SJSA1 (cell line): ENCODE measurements at places on chromosomes 4 and X.
A peak's percentile ranks its signal among the peaks of the same experiment; 100 is the strongest.

GRCh38 chr4:142423861-142424260 is 422.2 kb downstream of the INPP4B start:
- DNase-seq: no peak

- DNase-seq: no peak
Observed at GRCh38 chr4:179871726-179872125, 2371.5 kb upstream of the TENM3 start.

- no peak for DNase-seq
Observed at GRCh38 chrX:134886002-134886596, 104.7 kb upstream of the SMIM10 start.

DNA sequence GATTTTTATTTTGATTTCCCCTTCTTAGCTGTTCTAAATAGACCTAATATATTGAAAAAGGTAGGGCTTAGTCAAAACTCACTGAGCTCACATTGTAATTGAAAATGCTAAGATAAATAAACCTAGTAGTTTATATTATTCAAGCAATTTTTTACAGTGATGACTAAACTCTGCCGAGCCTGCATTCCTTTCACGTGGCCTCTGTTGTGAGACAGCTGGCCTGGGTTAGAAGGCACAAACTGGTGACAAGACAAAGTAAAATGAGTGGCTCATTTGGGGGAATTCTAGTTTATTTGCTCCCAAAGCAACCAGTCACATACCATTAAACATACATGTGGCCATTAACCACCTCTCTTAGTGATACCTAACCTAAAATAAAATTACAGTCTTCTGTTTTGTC is 169.4 kb upstream of the TEX13C start:
- peak; percentile 30 for DNase-seq

- DNase-seq: no peak
Observed at GRCh38 chr4:90960433-90960832, 833.2 kb downstream of the CCSER1 start.
